Calu3 (cell line): ENCODE measurements at places on chromosomes 16 and 17. TPM values are rescaled to one million over a fixed set of nuclear protein-coding genes. Genes with fewer than 3 reads are reported as not detected.

The ADORA2B gene
- total RNA-seq = 10.7 and 12.6 TPM in 2 replicates

The PRRT2 gene
- 0.78 and 1.8 TPM in 2 replicates for total RNA-seq

The CCL14 gene
- total RNA-seq = not detected in 2 replicates

The MT3 gene
- total RNA-seq = not detected in 2 replicates

The SULT1A2 gene
- 1.9 and 2.5 TPM in 2 replicates for total RNA-seq

The PIK3R5 gene
- total RNA-seq = not detected in 2 replicates

The CLEC3A gene
- not detected in 2 replicates for total RNA-seq

The MBTPS1 gene
- total RNA-seq = 116 and 130 TPM in 2 replicates

The CD79B gene
- not detected in 2 replicates for total RNA-seq

GRCh38 chr16:65510850-65511249, 389.0 kb upstream of the CDH11 start:
- no peak for DNase-seq

DNA sequence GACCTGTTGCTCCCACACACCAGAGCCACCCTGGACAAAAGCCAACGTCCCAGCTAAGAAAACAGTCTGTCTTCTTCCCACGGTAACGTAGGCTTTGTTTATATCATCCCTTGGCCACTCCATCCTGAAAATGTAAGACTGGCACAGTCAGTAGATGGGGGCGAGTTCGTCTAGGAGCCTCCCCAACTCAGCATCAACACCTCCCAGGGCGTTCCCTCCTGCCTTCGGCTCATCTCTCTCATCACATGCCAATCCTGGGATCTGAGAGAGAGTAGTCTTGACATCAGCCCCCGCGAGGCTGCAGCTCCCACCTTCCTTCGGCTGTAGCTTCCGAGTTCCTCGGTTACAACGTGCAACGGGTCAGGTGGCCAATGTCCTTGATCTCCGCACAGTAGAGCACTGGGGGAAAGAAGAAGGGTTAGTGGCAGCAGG, 894 bp downstream of the RNF227 start:
- no peak for DNase-seq

- DNase-seq = no peak
These were observed 35.8 kb downstream of the SRCIN1 start for GRCh38 chr17:38569701-38570512.

DNA sequence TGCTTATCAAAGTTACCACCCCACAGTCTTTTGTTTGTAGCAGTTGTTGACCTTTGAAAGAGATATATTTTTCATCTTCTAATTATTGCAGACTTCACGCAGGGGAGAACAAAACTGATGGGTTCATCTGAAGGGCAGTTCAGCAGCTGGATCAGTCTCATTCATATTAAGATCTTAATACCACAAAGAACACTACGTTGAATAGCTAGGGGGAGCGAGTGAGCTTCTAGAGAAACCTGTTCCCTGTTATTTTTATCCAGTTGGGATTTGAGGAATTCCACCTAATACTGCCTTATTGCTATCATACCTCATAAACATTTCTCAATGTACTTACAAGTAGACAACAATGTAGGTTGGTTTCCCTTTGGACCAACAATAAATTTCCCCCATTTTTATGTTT, 306.1 kb upstream of the KIF2B start:
- peak; percentile 0 for DNase-seq

DNA sequence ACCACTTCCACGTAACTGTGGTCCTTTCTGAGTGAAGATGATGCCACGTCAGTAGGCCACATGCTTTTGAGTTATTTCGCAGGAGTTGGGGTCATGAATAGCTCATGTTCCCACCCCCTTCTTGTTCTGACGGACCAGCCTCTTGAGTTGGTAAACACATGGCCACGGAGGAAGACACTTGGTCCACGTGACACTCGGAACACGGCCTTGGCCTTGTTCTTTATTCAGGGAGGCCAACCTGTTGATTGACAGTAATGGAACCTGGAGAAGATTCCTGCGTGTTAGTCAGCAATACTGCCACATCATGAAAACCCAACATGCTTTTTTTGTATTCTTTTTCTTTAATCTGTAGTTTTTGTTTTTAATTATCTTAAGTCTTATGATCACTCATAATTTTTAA, 56.3 kb downstream of the SEC14L1 start:
- DNase-seq = no peak

GRCh38 chr17:65227637-65228036, 90.5 kb downstream of the RGS9 start:
- no peak for DNase-seq

- DNase-seq = no peak
These were observed 57.7 kb downstream of the SHISA9 start for GRCh38 chr16:12959072-12959471.

DNA sequence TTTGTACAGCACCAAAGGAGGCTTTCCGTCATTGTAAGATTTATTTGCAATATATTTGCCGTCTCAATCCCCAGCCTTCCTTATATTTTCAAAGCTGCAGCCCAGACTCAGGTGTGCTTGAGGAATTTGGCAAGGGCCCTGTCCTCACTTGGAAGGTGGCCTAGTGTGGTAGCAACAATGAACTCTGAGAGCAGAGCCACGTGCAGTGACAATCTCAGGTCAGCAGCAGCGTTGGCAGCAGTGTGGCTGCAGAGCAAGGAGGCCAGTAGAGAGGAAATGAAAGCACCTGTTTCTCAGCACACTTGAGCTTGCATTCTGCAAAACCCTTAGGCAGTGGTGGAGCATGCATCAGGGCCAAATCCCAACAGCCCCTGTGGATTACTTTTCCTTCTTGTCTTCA, 613.5 kb downstream of the RBFOX1 start:
- DNase-seq = no peak

GRCh38 chr17:65751263-65751662, 189.8 kb upstream of the AXIN2 start:
- no peak for DNase-seq
